ENCODE measurements at places on chromosomes 1 and 21.

DNA sequence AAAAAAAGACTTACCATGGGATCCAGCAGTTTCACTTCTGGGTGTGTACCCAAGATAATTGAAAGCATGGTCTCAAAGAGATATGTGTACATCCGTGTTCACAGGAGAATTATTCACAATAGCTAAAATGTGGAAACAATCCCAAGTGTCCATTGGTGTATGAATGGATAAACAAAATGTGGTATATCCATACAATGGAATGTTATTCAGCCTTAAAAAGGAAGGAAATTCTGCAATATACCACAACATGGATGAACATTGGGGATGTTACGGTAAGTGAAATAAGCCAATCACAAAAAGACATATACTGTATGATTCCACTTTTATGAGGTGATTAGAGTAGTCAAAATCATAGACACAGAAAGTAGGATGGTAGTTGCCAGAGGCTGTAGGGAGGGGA is 7.0 kb upstream of the TUT4 start:
- no peak for DNase-seq

DNA sequence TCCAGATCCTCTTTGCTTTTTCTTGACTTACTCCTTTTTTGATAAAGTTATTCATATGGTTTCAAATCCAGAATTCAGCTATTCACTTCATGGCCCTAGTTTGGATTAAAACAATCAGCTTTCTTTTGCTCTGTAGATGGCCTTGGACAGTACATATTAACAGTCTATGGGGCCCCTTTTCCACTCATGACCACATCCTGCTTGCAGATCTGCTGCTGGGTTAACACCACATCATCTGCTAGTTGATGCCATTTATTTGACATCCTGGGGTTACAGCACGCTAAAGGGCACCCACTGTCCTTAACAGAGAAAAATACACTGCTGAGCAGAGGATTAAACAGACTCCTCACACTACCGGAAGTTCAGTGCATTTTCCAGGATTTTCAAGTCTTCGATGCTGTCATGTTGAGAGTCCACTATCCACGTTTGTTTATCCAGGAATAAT is 941 bp upstream of the IFI16 start:
- no peak for DNase-seq

DNA sequence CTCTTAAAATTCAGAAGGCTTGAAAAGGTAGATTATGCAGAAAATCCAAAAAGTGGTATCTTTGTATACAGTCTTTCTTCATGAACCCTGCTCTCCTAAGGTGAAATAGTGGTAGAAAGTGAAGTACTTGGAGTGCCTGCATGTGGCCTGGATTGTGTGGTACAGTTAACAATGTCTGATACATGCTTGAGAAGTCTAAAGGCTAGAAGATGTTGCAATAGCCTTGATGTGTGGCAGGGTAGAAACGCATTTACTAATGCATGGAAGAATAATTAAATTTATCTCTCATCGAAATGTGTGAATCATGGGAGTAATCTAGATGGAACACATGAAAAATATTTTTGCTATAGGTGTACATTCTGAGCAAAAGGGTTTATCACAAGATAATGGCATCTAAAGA is 1632.3 kb upstream of the B3GALT2 start:
- no peak for DNase-seq

DNA sequence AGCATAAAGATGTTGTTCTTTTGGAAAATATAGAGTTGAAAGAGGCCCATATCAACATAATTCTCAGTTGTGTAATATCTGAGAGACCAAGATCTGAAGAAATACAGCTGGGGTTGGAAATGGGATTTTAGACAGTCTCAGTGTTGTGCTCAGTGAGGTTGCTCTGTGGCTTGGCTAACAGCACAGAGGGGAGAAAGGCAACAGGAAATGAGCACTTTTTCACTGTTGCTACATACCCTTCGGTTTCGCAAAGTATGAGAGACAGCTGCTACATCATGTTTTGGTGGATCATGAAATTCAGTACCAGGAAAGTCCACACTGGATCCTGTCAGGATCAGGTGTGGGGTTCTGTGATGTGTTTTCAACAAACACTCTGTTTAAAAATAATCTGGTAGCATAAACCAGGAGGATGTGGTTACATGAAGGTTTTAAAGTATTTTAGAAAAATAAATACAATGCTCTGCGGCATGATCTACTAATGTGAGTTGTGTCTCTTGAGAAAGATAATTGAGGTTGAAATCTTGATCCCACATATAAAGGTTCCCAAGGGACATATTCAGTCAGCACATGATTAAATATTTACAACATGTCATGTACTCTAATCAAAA is 7.0 kb upstream of the GPR88 start:
- DNase-seq = peak; percentile 58

DNA sequence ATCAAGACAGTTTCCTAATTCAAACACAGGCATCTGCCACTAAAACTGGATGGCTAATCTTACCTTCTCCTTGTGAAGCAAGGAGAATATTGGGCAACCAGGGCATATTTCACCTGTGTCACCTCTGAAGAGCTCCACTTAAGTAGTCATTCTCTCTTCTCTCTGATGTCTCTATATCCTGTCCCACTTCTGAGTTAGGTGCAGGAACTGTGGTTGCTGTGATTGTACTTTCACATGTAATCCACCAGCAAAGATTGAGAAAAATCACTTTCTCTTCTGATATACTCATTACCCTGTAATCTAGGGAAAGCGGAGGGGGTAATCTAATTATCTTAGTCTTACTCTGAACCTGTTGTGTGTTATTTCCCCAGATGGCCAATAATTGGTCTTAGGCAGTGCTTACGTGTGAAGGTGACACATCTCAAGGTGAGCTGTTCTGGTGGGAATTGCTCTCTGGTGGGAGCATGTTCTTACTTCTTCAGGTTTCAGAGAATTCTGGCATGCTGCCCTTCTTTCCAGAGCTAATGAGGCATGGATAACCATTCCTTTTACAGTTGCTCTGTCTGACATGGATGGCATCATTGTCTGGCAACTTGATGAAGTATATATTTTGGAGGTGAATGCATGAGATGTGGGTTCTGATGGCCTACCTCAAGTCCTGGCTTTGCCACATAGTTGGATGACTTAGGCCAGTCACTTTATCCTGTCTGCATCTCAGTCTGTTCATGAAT is 12.0 kb downstream of the XCL2 start:
- DNase-seq = no peak

- DNase-seq = no peak
Measured at GRCh38 chr21:25578056-25578961, 29.0 kb downstream of the MRPL39 start.

DNA sequence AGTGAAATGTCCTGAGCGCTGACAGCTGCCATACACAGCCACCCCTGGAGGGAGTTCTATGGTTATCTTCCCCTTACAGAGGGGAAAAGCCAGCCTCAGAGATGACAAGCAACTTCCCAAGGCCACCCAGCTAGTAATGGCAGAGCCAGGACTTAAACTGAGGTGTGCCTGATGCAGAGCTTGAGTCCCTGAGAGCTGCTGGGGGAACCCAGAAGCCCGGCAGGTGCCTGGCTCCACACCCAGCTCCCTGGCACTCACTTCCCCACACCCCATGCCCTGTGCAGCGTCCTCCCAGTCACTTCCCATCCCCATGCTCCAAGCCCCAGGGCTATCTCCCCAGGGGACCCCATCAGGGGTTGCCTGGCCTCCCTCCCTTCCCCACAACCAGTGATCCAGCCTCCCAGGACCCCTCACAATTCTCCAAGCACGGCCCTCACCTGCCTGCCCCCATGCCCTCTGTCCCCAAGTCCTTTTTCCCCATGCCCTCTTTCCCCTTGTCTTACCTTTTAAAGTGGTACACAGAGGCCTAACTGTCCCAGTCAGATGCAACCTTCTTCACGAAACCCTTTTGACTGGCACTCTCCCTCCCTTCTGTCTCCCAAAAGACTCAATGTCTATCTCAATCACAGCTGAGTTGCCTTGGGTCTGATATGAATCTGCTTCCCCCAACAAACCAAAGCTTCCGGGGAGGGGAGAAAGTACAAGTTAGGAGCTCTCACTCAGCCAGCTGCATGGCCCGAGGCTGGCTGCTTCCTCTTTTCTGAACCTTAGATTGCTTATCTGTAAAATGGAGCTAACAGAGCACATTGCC is 39.8 kb upstream of the LRP8 start:
- peak; percentile 8 for DNase-seq
